NCI-H1105 treated with DMSO at 0.1 percent for 48 hours (cell line): ENCODE measurements at places on chromosomes 16 and 17.

DNA sequence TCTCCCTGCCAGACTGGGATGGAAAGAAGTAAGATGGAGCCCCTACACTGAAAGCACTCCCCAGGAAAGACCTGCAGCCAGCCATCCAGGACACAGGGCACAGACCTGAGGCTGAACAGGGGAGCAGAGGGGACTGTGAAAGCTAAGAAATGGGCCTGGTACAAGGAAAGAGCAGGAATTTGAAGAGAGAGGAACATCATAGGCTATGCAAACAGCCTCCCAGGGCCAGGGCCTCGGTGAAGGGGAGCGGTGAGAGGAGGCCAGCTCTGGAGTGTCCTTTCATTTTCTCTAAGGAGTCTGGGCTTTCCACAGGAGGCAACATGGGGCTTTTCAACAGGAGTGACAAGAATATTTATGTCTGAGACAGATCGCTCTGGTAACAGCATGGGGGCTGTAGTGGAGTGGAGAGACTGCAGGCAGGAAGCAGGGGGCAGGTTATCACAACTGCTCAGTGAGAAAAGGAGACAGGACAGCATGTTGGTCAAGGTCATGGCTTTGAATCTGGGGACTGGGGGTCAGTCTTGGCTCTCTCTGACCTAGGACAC, 50.1 kb downstream of the TOM1L2 start:
- DNase-seq: no peak

- no peak for DNase-seq
These were observed 7.7 kb downstream of the MSL1 start for GRCh38 chr17:40129498-40129897.

- DNase-seq: no peak
These were observed 255.9 kb upstream of the PMFBP1 start for GRCh38 chr16:72427783-72428331.

DNA sequence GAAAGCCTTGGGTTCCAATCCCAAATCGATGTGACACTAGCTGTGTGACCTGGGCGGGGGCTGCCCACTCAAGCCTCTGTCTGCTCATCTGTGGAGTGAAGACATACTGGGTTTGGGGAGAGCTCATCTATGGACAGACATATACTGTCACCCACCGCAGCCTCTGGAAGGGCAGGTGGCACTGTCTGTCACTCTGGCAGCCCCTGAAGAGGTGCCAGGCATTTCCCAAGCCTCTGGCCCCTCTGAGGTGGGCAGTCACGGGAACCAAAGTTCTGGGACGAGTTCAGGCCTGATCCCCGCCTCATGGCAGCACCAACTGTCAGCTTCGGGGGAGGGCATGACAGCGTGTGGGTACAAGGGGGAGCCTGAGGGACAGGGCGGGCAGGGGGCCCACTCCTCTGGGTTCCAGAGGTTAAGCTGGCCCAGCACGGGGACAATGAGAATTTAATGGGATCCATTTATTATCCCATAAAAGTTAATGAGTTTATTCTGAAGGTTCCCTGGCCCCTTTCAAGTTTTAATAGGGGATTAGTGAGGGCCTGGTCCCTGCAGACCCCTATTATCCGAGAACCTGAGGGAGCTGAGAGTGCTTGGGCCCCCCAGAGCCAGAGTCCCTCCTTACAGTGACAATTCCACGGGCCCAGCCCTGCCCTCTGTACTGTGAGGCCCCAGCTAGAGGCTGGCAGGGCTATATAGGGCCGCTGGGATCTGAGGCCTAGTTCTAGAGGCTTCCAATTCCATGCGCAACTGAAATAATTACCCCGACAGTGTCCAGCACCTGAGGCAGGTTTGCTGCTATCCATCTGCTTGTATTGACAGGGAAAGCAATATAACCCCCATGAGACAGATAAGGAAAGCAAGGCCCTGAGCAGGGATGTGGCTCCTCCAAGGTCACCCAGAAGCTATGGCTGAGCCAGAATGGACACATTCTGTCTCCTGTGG, 18.8 kb downstream of the SEZ6 start:
- DNase-seq: no peak

- DNase-seq: no peak
These were observed 13.6 kb downstream of the CHD9 start for GRCh38 chr16:53068423-53068833.

DNA sequence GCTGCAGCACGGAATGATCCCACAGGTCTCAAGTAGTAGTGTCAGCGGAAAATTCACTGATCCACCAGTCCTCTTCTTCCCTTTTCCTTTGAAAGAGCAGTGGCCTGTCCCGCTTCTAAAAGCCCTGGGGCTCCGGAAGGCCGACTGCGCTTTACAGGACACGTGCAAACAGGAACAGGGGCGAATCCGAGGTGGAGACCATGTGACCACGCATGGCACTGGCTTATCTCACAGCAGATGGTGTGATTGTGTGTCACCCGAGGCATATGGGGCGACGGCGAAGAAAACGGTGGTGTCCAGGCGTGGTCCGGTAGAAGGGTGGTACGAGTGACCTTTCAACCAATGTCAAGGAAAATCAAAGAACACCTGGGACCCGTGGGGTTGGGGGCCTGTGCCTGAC, 12.0 kb upstream of the KCNJ18 start:
- DNase-seq: no peak
